ENCODE measurements at places on chromosomes 3 and 15. TPM values are rescaled to one million over a fixed set of nuclear protein-coding genes. Genes with fewer than 3 reads are reported as not detected.

DNA sequence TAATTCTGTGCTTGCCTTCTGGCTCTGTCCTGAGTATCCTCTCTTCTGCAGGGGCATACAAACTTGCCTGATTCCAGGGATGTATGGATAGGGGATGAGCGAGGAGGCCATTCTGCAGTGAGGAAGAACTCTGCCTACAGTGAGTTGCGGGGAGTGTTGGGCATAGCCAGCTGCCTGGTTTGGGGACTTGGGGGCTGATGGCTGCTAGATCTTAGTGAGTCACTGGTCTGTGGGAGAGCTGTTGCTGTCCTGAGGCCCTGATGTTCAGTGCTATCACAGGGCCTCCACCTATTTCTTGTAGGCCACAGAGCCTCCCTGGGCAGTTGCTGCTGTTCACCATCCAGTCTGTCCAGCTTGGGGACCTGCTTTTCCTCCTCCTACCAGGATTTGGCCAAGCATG, 20.3 kb downstream of the CDAN1 start:
- DNase-seq: no peak

DNA sequence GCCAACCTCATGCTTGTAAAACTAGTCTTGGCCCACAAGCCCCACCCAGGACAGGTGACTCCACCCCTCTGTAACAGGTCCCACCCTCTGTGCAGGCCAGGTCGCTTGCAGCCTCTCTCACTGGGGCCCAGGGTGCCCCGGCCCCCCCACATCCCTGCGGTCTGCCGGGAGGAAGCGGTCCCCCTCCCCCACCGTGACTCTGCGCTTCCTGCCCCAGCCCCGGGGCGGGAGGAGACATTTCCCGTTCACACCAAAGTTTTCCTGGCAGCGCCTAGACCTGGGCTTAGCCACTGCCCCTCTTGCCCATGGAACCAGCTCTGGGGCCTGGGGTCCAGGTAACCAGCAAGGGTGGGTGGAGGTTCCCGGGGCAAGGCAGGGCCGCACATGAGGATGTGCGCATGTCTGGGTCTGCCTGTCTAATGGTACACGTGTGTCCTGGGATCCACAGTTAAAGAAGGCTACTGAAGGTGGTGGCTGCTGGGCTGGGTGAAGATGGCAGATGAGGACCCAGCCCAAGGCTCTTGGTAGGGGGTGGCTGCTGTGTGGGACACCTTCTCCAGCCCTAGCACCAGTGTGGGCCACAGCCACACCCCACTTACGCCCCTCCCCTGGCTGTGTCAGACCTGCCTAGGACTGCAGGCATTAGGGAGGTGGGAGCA, 8.4 kb downstream of the NBEAL2 start:
- peak; percentile 17 for DNase-seq

DNA sequence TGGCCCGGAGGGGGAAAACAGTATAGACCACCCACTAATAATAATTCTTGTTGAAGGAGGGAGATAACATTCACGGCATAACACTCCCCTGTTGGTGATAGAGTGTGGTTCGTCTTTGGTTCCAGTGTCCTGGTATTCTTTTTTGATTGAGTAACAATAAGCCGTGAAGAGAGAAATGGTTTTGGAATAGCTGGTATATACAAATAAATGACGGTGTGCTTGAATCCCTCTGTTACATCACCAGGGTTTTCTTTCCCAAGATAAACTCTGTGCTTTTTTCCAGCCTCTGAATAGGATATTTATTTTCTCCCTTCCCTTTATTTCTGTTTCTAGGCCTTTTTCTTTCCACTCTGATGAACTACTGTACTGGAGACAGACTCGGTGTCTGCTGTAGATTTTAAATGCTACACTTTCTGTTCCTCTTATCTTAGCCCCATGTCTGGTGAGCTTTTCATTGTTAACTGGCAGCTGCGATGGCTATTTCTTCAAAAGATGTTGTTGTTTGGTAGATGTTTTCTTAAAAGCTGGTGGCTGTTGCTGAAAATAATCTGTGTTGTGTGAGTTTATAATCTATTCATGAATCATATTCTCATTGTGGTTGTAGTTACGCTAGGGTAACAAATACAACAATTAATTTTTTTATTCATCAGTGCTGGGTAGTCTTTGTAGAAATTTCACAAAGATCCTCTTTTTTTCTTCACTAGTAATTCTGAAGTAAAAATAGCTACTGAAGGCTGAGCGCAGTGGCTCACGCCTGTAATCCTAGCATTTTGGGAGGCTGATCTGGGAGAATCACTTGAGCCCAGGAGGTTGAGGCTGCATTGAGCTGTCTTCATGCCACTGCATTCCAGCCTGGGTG, 15.5 kb upstream of the SCAANT1 start:
- no peak for DNase-seq

- DNase-seq: no peak
Observed at GRCh38 chr3:110016235-110016815, 679.0 kb upstream of the DPPA4 start.

GRCh38 chr3:131655070-131655690, 152.4 kb upstream of the MRPL3 start:
- DNase-seq: peak; percentile 71

- no peak for DNase-seq
Observed at GRCh38 chr3:61844346-61844745, 283.0 kb downstream of the PTPRG start.

CDHR4 gene
- 0.33 TPM for total RNA-seq

LRTM1 gene
- total RNA-seq: not detected

DZIP1L gene
- 11.4 TPM for total RNA-seq

AP3B2 gene
- 5.5 TPM for total RNA-seq
